ENCODE measurements at places on chromosomes 16 and 17. TPM values are rescaled to one million over a fixed set of nuclear protein-coding genes. Genes with fewer than 3 reads are reported as not detected.

The MYLK3 gene
- 0.01 TPM for polyA plus RNA-seq

The RNU2-1 gene
- 3.4 TPM for polyA plus RNA-seq

The CCL22 gene
- not detected for polyA plus RNA-seq

The ZFP3 gene
- 0.56 TPM for polyA plus RNA-seq

The GGA2 gene
- 11.1 TPM for polyA plus RNA-seq

The KRT36 gene
- polyA plus RNA-seq = not detected

The MILR1 gene
- polyA plus RNA-seq = 1.2 TPM

The CCL13 gene
- not detected for polyA plus RNA-seq

The RNF112 gene
- 0.04 TPM for polyA plus RNA-seq

The P2RX1 gene
- polyA plus RNA-seq = 0.53 TPM

The GPR179 gene
- polyA plus RNA-seq = 0.01 TPM

The MT1M gene
- polyA plus RNA-seq = 343 TPM

The OR3A3 gene
- polyA plus RNA-seq = not detected

The CLEC10A gene
- 1.4 TPM for polyA plus RNA-seq

The TPSG1 gene
- not detected for polyA plus RNA-seq

The NLRC5 gene
- 4.7 TPM for polyA plus RNA-seq

The GRIN2A gene
- 0.07 TPM for polyA plus RNA-seq

The HP gene
- polyA plus RNA-seq = 64,932 TPM

The SPNS3 gene
- 0.16 TPM for polyA plus RNA-seq

The DNAH9 gene
- polyA plus RNA-seq = not detected

The TMEM132E gene
- polyA plus RNA-seq = not detected

The TRPV3 gene
- 0.04 TPM for polyA plus RNA-seq

The NPIPB9 gene
- polyA plus RNA-seq = 0.83 TPM

The ZSWIM7 gene
- 27.0 TPM for polyA plus RNA-seq

The CBFA2T3 gene
- polyA plus RNA-seq = 2.8 TPM

The MYH13 gene
- polyA plus RNA-seq = not detected

The GPR139 gene
- polyA plus RNA-seq = not detected

The TBC1D3K gene
- polyA plus RNA-seq = not detected

The ABCC12 gene
- polyA plus RNA-seq = not detected

The C17orf107 gene
- 5.9 TPM for polyA plus RNA-seq

The TMEM238L gene
- polyA plus RNA-seq = 1.2 TPM

The RMI2 gene
- polyA plus RNA-seq = 1.3 TPM

The PPP1R1B gene
- polyA plus RNA-seq = not detected

The PPP4C gene
- polyA plus RNA-seq = 56.3 TPM

The NETO2 gene
- 0.40 TPM for polyA plus RNA-seq

The RGS11 gene
- 0.51 TPM for polyA plus RNA-seq

The ARHGDIG gene
- not detected for polyA plus RNA-seq

Measured in liver (tissue), 10 donors.